Cerebellar nuclear complex (tissue), 1 donor: ENCODE measurements at places on chromosomes 2 and 18.

- no peak for DNase-seq
Observed at GRCh38 chr2:73823916-73824523, 4.7 kb upstream of the STAMBP start.

GRCh38 chr2:98390571-98391476 is 44.6 kb downstream of the CNGA3 start:
- DNase-seq = no peak

- no peak for DNase-seq
Observed at GRCh38 chr2:206462240-206462854, 19.0 kb downstream of the ADAM23 start.

DNA sequence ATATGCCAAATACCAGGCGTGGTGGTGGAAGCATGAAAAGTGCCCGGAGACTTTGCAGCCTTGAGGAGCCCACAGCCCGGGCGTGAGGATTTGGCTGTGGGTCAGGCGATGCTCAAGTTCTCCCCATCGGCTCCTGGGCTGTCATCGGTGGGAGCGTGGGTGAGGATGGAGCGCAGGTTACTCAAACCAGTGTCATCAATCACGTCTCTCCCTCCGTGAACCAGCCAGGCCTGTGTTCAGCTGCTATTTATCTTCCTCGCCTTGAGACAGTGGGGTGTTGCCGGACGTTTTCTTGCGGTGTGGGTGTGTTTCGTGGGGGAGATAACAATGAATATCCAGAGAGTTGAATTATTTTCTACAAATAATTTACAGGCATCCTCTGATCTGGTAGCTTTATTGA is 317.6 kb downstream of the EIPR1 start:
- DNase-seq = no peak

DNA sequence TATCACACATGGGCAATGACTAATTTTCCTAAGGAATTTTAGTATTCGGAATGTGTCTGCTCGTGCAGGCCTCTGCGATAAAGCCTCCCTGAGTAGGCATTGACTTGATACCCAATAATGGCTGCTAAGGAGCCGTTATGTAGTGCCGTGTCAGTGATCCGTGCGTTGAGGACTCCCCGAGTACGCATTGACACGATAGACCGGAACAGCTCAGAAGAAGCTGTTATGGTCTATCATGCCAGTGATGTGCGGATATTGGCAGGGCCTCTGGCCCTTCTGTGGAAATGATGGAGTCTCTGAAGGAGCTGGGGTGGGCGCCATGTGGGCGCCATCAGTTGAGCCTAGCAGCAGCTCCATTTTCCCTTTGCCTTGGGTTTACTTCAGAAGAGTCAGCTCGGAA is 29.1 kb downstream of the ZEB2 start:
- no peak for DNase-seq

- DNase-seq = no peak
Observed at GRCh38 chr18:74574916-74575315, 22.8 kb upstream of the ZNF407 start.

- DNase-seq = no peak
Observed at GRCh38 chr18:69817335-69817940, 130.2 kb downstream of the CD226 start.

DNA sequence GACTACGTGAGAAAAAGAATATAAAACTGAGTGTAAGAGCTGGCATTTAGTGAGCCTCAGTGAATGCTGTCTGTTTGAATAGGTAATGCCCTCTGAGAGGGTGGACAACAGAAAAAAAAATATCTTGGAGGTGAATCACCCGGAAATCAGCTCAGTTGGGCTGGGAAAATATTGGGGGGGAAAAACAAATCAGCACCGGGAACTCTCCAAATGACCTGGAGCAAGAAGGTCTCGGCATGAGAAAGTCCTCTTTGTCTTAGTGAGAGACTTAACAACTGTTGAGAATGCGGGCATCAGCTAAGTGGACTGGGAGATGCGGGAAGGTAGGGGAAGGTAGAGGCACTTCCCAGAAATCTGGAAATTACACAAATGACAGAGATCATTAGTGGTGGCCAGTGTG is 109.4 kb upstream of the POU3F3 start:
- no peak for DNase-seq

DNA sequence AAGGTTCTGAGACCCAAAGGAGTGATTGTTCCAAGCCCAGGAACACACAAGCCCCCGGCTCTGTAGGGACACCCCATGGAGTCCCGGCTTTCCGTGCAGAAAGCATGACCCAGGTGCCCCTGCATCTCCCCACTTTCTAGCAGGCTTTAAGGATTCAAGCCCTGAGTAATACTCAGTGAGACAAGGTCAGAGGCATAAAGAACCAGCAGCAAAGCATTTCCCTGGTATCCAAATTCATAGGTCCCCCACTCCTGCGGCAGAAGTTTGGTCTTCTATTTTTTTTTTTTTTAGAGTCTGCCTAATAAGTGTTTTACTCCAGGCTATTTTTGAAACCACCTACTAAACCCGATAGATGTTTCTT is 16.3 kb downstream of the TSHZ1 start:
- DNase-seq = no peak

DNA sequence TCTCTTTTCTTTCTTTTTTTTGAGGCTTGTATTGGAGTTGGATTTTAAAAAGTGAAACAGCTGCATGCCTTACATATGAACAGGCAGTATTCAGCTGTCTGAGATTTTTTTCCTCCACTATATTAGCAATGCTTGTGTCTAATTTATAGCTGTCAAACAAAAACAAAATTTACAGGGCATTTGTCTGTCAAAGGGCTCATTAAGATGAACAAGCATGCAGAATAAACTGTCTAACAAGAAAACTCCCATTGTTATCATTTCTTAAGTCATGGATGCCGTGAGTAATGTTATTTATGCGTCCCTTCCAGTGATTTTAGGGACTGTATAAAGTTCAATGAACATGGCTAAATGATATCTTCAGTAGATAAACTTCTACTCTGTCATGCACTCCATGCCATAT is 674.7 kb downstream of the PLCL1 start:
- DNase-seq = no peak

DNA sequence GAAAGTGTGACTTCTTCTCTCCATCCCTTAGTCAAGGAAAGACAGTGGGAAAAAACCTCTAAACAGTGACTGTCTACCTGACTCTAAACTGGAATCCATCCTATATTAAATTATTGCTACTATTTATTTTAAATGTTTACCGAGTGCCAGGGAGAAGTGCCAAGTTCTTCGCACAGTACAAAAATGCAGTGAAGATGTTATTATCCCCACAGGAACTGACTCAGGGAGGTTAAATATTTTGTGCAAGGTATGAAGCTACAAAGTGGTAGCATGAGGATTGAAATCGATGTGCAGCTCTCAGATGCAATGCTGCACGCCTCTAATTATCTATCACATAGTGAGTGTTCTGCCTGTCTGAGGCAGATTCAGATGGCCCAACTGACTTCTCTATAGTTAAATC is 91.1 kb downstream of the MEP1B start:
- DNase-seq = no peak
